ENCODE measurements at places on chromosomes 16 and 17. TPM values are rescaled to one million over a fixed set of nuclear protein-coding genes. Genes with fewer than 3 reads are reported as not detected.

AGRP gene
- not detected for total RNA-seq

IGSF6 gene
- not detected for total RNA-seq

FAM20A gene
- total RNA-seq: not detected

XAF1 gene
- total RNA-seq: 13.3 TPM

GNGT2 gene
- 1.4 TPM for total RNA-seq

CCL14 gene
- 24.2 TPM for total RNA-seq

All from dermis blood vessel endothelial cell (primary cell).